ENCODE measurements at places on chromosomes 1 and 21.

GRCh38 chr1:234518876-234519275 is 39.9 kb upstream of the TARBP1 start:
- DNase-seq = no peak

- peak; percentile 20 for DNase-seq
These were observed 37.1 kb upstream of the NBL1 start for GRCh38 chr1:19606817-19607642.

DNA sequence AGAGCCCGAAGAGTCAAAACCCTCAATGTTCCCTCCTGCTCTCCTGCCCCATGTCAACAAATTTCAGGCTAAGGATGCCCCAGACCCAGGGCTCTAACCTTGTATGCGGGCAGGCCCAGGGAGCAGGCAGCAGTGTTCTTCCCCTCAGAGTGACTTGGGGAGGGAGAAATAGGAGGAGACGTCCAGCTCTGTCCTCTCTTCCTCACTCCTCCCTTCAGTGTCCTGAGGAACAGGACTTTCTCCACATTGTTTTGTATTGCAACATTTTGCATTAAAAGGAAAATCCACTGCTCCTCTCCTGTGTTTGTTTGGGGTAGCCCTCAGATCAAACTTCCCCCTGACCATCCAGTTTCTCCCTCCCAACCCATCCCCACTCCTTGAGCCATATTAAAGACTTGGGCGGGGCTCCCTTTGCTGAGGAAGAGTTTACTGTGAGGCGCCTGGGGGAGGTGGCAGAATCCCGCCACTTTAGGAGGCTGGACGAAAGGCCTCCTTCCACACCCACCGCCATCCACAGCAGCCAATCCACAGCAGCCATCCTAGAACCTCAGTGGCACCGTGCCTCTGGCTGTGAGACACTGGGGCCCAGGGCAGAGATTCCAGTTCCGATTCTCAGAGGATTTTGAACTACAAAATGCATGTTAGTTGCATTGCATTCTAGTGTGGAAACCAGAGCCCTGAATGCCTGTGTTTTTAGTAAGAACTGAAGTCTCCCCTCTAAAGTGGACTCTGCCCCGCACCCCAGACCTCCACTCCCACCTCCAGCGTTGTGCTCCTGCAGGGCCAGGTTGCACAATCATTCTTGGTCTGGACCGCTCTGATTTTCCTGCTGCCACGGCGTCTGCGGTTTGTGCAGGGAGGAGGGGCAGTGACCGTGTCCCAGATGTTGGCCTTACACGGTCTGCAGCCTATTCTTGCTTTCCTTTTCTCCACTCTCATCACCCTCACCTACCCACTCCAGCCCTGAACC is 3.0 kb downstream of the OLFML3 start:
- no peak for DNase-seq

DNA sequence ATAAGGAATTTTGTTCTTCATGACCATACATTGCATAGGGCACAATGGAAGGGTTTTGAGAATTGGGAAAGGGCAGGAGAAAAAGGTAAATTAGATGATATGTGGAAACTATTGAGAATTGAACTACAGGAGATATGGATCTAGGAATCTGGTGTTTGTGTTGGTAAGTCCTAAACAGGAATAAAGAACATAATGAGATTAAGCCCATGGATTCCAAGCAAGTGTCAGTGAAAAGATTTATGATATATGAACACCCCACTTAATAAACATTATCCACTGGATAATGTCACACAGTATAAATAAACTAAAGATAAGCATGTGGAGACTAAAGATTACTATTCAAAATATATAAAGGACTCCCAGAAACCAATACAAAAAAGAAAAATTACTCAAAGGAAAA is 98.2 kb downstream of the TNFSF18 start:
- no peak for DNase-seq

DNA sequence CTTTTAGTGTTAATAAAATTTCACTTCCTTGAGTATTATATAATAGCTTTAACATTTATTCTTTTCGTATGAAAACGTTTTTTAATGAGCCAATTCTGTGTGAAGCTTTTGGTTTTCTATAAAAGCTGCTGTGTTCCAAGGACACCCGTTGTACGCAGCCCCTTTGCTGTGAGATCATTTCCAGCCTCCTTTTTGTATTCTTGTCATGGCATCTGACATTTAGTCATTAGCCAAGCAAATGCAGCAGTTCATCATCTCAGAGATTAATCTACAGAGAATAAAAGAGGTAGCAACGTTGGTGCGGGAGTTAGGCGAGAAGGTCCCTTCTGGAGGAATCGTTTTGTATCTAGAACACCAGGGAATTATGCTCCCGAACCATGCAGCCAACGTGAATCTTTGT is 1.3 kb upstream of the UMODL1 start:
- DNase-seq = no peak

GRCh38 chr1:228399531-228400236 is 7.0 kb downstream of the TRIM11 start:
- DNase-seq = no peak

DNA sequence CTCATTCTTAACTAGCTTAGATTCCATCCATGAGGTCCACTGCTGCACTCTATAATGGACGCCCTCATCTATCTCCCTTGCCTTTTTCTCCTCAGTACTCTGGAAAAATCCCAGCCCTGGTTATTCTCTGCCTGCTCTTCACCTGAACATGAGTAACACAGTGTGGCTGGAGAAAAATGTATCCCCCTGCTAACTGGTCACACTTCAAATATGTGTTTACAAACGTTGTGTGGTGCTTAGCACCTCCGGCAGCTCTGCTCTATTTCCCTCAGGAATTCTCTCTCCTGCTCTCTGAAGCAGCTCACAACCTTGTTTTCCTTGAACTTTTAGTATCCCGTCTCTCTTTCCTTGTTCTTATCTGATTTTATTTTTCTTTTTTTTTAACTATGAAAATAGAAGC is 4.1 kb downstream of the SCCPDH start:
- no peak for DNase-seq

- peak; percentile 47 for DNase-seq
These were observed 66.6 kb downstream of the BCAR3 start for GRCh38 chr1:93614986-93615581.

GRCh38 chr1:24717887-24718650 is 27.2 kb upstream of the CLIC4 start:
- no peak for DNase-seq

- no peak for DNase-seq
These were observed 76.1 kb downstream of the VCAM1 start for GRCh38 chr1:100795646-100795985.

DNA sequence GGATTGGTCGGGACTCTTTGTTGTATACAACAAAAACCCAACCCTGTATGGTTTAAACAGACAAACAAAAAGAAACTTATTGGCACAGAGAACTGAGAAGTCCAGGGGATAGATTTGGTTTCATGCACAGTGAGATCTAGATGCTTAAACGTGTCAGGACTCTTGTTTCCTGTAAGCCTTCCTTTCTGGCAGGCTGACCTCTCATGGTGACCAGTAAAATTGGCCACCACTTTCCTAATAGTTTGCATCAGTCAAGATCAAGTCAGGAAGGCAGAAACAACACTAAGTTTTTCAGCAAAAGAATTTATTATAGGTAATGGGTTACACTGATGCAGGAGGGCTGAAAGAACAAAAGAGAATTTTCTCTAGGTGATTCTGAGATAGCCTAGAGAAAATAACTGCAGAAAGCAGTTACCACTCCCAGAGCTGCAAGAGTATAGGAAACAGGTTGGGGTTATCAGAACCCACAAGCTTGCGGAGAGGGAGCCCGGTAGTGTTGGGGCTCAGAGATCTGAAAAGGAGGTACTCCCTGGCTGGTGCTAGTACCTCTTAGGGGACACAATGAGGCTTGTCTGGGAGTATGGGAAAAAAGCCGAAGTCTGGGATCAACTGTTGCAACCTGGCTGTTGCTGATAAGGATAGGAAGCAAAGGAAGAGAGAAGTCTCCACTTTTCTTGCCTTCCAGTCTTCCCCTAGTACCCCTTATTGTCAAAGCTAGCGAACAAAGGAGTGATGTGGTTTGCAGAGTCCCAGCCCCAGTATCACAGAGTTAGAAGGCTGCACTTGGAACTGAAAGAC is 21.4 kb downstream of the CITED4 start:
- no peak for DNase-seq

GRCh38 chr21:46355161-46356004 is 31.4 kb downstream of the PCNT start:
- DNase-seq = no peak

GRCh38 chr21:37450445-37450941 is 83.9 kb downstream of the DYRK1A start:
- no peak for DNase-seq

DNA sequence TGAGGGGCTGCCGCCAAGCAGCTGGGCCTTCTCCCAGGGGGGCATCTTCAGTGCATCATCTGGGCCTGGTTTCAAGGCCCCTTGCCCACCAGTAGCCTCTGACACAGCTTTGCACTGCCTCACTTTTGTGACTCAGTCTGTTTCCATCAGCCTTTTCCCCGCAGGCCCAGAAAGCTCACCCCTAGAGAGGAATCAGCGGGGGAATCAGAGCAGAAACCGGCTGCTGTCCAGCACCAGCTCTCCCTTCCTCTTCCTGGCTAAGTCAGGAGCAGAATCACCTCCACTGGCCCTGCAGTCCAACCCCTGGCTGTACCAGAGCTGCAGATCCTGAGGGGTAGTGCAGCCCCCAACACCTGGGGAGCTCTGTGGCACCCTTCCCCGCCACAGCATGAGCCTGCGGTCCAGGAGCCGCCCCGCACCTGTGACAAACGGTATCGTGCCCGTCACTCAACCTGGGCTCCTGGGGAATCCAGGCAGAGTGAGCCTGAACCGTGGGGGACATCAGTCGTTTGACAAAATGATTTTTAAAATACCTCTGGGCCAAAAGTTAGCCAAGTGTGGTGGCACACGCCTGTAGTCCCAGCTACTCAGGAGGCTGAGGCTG is 83.3 kb upstream of the TMEM51 start:
- DNase-seq = no peak

DNA sequence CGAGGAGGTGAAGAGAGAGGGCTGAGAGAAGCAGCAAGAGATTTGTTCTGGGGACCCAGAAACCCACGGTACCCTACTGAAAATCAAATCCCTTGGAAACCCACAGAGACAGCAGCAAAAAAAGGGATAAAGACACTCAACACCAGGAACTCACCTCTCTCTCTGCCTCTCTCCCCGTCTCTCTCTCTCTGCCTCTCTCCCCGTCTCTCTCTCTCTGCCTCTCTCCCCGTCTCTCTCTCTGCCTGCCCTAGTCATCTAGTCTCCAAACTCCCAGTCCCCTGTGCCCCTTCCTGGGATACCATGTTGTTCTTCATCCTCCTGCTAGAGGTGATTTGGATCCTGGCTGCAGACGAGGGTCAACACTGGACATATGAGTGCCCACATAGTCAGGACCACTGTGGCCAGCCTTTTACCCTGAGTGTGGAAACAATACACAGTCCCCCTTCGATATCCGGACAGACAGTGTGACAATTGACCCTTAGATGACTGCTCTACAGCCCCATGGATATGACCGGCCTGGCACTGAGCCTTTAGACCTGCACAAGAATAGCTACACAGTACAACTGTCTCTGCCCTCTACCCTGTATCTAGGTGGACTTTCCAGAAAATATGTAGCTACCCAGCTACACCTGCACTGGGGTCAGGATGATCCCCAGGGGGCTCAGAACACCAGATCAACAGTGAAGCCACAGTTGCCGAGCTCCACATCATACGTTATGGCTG is 9.8 kb upstream of the ALDH9A1 start:
- DNase-seq = no peak

GRCh38 chr1:61936839-61937238 is 194.6 kb downstream of the PATJ start:
- no peak for DNase-seq

DNA sequence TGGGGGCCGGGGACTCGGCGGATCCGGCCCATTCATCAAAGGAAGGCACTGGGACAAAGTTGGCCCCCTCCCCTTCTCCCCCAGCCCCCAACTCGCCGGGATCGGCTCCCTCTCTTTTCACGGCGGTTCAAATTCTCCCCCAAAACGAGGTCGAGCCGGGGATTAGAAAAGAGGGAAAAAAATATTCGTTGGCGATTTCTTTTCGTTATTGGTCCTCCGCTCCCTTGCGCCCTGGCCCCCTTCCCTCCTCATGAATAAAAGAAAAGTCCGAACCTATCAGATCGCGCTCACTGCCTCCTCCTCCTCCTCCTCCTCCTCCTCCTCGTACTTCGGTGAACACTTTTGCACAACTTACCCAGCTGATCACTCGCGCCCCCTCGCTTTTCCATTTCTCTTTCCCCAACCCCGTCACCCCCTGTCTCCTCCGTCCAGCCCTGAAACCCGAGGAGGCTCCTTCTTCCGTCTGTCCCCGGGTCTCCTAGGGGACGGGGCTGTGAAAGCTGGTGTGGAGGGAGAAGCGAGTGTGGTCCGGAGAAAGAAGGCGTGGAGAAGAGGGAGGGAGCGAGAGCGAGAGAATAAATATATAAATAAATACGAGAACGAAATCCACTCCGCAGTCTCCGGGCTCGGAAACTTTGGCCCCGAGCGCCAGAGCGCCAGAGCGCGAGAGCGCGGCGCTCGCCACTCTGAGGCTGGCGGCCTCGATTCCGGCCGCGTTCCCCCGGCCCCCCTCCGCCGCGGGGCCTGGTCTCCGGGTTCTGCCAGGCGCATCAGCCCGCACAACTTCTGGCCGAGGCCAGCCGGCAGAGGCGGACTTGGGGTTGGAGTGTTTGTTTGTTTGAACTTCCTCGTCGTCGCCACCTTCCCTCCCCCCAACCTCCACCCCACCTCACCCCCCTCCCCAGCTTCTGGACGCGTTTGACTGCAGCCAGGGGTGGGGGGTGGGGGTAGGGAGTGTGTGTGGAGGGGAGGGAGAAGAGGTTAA is at the start of gene PAX7:
Gene PAX7, plus strand, starts transcription at position 336 of the 985 bp plus-strand sequence. CDS start 758 bp downstream, outside the sequence.
- no peak for DNase-seq

DNA sequence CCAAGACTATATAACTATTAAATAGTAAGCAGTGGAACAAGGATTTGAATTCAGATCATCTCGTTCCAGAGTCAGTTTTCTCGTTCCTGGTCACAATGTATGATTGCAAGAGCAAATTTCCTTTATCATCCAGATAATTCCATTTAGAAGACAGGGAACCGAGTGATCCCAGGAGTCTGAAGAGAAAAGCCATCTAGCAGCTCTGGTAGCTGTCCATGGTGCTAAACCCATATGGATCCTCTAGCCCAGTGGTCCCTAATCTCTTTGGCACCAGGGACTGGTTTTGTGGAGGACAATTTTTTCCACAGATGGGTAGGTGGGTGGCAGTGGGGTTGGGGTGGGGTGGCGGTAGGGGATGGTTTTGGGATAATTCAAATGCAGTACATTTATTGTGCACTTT is 229.4 kb downstream of the PTPRU start:
- DNase-seq = no peak

- no peak for DNase-seq
These were observed 24.8 kb downstream of the KDM1A start for GRCh38 chr1:23044035-23044434.

- DNase-seq = no peak
These were observed 167.1 kb upstream of the JUN start for GRCh38 chr1:58950897-58951296.

DNA sequence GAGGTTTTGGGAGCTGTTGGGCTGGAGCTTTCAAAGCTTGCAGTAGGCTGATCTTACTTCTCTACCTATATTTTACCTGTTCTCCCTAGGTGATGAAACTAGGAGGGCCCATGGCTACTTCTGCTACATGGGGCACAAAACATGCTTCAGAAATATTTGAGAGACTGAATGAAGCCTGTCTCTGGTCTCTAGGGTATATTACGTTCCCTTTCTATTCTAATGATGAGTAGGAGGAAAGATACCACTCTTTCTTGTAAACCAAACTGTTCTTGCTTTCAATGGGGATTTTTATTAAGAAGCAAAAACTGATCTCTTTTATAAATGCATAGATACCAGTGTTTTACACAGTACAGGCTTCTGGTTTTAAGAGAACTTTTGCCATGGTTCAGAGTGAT is 103.1 kb downstream of the GALNT2 start:
- DNase-seq = no peak
